ENCODE measurements at places on chromosomes 12 and 14.

GRCh38 chr14:100626614-100627013 lies 39.4 kb upstream of the BEGAIN start:
- no peak for DNase-seq

DNA sequence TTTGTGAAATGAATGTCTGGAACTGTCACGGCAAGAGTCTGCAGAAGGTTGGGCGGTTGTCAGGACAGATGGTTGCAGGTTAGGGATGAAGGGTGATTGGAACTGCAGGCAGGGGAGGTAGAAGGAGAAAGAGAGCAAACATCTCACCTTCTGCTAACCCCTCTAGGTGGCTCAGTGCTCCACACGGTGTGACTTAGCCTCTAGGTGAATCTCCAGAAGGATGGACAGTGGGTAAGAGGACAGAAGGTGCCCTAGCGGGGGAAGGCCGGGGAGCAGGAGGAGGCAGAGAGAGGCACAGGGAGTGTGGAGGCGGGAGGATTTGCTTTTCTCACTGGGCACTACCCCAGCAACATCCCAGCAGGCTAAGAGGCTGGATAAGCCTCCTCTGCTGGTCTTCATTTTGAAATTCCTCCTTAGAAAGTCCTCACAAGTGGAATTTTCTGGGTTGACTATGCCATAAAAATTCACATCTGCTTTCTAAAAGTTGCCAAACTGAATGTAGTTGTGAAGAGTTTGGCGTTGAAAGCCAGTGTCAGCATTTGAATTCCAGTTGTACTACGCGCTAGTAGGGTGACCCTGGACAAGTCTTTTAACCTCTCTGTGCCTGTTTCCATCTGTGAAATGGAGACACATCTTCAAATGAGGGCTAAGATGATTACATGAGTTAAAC lies 10.7 kb upstream of the GPR68 start:
- DNase-seq: no peak

DNA sequence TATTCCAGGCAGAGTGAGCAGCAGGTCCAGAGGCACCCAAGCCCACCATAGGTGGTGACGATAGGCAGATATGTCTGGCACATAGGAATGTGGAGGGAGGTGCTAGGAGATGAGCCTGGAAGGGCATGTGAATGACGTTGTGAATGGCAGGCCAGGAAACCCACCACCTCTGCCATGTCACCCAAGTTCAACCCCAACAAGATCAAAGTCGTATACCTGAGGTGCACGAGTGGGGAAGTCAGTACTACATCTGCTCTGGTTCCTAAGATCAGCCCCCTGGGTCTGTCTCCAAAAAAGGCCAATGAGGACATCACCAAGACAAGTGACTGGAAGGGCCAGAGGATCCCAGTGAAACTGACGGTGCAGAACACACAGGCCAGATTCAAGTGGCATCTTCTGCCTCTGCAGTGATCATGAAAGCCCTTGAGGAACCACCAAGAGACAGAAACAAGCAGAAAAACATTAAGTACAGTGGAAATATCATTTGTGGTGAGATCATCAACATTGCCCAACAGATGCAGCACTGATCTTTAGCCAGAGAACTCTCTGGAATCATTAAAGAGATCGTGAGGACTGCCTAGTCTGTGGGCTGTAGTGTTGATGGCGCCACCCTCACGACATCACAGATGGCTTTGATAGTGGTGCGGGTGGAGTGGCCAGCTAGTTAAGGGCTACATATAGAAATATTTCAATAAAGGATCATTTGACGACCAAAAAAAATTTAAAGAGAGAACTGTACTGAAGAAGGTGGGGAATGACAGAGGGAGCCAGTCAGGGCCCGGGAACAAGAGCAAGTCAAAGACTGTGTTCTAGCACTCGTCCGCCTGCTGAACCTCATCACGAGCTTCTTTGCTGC lies 99.7 kb downstream of the ZFP36L1 start:
- no peak for DNase-seq

DNA sequence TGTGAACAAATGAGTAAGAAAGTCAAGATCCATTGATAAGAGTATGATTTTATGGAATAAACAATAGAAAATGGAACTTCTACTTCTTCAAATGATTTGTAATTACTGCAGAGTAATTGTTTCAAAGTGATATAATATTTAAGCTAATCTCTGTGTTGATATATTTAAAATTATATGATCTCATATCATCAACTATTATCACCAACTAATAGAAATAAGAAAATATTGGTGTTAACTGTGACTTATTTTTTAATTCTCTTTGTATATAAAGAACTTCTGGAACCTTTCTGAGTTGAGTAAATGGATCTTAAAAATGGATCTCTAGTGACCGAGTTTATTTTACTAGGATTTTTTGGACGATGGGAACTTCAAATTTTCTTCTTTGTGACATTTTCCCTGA lies at the start of gene OR4L1:
Gene OR4L1 (plus strand): TSS at position 301 of the 400 bp plus-strand sequence. CDS start 0 bp downstream, at position 301.
- DNase-seq: no peak

DNA sequence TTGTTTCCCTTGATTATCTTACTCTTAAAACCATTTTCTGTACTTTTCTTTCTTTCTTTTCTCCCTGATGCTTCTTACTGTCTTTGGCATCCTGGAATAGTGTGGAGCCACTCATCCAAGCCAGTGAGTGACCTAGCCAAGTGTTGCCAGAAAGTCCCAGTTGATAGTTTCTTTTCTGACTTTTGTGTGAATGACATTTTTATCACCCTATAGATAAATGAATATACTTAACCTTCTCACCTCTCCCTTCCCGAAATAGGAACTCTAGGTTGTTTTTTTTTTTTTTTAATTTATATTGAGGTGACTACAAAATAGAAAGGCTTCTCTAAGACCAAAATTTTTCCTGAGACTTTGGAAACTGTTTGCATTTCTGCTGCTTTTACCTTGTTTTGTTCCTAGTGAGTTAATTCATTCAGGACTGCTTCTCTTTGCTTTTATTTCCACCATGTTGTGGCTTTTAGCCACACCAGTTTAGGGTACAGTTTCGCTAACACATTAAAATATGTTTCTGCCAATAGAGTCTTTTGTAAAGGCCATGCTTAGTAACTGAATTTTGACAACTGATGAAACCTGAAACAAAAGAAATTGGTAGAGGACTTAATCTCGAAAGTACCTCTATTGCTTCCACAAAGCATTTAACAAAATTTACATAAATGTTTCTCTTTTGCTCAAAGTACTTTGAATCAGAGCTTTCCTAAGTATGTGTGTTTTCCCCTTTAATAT lies 194.6 kb downstream of the ERC1 start:
- DNase-seq: no peak

- no peak for DNase-seq
Measured at GRCh38 chr12:43206396-43206795, 345.6 kb downstream of the ADAMTS20 start.

DNA sequence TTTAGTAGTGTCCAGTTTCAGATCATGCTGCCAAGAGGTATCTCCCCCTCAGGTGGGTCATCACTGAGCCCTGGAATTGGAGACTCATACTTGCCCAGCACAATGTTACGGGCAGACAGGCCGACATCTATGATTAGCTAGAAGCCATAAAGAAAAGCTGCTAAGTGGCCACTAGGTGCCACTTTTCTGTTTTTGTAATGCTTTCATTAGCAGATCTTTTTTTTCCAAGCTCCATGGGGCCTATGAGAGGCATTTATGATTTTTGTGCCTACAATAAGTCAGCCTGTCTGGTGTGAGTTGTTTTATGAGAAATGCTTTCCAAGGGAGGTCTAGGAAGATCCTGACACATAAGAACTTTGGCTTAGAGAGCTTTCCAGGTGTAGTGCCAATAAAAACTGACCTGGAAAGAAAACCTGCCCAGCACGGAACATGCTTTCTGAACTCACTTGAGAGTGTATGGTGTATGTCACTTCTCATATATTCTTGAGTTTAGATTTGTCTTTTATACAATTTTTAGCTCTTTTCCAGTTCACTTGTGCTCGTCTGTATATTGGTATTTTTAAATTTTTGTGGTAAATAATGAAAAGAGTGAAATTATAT lies 21.8 kb upstream of the SMCO2 start:
- no peak for DNase-seq

DNA sequence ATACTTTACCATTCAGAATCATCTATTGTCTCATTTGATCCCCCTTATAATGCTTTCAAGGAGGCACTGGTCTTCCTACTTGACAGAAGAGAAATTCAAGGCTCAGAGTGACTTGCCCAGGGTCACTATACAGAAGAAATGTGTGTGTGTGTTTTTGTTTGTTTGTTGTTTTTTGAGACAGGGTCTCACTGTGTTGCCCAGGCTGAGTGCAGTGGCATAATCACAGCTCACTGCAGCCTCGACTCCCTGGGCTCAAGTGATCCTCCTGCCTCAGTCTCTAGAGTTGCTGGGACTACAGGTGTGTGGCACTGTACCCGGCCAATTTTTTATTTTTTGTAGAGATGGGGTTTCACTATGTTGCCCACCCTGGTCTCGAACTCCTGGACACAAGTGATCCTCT lies 22.9 kb downstream of the IRF2BPL start:
- DNase-seq: no peak

DNA sequence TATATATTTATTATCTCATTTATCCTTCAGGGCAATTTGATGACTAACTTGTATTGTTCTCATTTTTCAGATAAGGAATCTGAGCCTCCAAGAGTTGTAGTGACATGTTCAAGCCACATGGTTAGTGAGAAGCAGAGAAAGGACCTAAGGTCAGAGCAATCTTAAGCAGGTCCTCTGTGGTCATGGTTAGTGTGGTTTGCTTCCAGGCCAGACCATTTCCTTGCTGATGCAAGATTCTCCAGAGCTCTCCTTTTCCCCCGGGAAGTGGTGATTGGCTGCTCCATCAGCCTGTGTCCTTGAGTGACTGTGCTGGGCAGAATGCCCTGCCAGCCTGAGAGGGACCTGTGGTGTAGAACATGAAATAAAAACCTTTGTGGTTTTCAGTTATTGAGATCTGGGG lies 141.3 kb downstream of the KTN1 start:
- DNase-seq: no peak

GRCh38 chr12:52486166-52487105 lies 6.6 kb downstream of the KRT6A start:
- no peak for DNase-seq

All from stimulated activated CD4-positive, alpha-beta T cell treated with anti-CD3 and anti-CD28 coated beads, Interleukin-12 subunit alpha, Interleukin-12 subunit beta, amount 100 ng/mL, for 4 hours (primary cell).